KBM-7 (cell line): ENCODE measurements at places on chromosomes 2 and 18.
A peak's percentile ranks its signal among the peaks of the same experiment; 100 is the strongest.

GRCh38 chr2:208607694-208608093, 201.1 kb downstream of the PTH2R start:
- no peak for DNase-seq

GRCh38 chr2:43324259-43325106, 98.1 kb upstream of the ZFP36L2 start:
- DNase-seq: no peak

- no peak for DNase-seq
These were observed 34.6 kb upstream of the SP9 start for GRCh38 chr2:174300114-174300513.

GRCh38 chr2:30243231-30243630, 11.9 kb downstream of the LBH start:
- DNase-seq: no peak

DNA sequence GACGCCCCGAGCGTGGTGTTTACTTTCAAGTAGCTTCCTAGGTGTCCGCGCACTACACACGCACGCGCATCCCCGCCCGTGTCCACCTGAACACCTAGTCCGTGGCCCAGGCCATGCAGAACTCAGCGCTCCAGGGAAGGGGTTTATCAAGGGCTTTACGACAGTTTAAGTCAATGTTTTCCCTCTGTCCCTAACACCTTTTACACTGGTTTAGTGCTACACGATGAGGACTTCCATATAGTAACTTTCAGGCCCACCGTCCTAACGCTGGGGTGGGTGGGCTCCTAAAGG, 1.4 kb upstream of the BCL2 start:
- no peak for DNase-seq

DNA sequence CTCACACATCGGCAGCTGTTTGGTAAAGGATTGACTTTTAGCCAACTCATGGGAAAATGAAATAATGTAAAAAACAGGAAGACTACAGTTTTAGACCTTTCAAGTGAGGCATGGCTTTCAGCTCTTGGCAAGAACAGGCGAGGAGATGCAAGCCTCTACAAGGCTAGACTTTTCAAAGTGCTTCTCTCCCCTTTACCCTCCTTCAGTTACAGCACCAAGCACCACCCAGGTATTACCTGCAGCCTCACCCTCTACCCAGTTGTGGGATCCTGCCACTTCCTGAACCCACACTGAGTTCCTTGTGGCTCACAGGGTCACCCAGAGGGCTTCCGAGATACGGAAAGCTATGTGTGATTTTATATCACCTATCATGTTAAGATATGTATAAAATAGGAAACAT, 14.7 kb downstream of the UGT1A10 start:
- no peak for DNase-seq

GRCh38 chr2:3312576-3313345, 64.9 kb downstream of the EIPR1 start:
- DNase-seq: no peak

GRCh38 chr2:167048829-167049228, 160.5 kb downstream of the XIRP2 start:
- no peak for DNase-seq

DNA sequence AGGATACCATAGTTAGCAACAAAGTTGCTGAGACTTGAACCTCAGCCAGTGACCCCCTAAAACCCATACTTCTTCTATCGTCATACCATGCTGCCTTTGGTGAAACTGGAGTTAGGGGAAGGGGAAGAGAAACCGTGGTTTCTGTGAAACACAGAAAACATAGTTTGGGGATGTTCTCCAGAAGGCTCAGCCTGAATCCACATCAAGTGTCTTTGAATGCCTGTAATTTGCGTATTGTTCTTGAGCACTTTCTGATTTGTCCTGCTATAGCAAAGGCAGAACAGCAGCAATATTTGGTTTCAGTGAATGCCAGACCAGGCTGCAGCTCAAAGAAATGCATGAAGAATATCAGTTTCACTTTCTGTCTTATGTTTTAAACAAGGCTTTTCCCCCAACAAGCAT, 258.7 kb downstream of the TTC32 start:
- DNase-seq: no peak

GRCh38 chr2:225120186-225120585, 77.9 kb upstream of the DOCK10 start:
- DNase-seq: no peak

- DNase-seq: no peak
These were observed 585.4 kb downstream of the DSC3 start for GRCh38 chr18:30457156-30457555.

DNA sequence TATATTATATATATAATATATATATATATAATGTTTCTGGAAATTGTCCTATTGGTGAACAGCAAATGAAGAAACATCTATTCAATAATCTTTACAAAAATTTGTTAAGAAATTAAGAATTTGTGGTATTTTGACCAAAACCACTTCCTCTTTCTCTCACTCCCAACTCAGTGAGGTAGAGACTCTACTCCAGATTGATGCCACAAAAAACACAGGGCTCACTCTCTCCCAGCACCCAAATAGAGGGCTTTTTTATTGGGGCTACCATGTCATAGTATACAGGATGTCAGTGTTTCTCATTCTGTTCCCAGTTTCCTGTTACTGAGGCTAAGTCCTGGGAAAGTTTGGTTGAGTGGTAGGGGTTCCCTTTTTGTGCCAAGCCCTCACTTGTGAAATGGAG, 1155.4 kb downstream of the BCL11A start:
- DNase-seq: peak; percentile 50

- DNase-seq: no peak
These were observed 71.0 kb downstream of the NGEF start for GRCh38 chr2:232941912-232942594.

DNA sequence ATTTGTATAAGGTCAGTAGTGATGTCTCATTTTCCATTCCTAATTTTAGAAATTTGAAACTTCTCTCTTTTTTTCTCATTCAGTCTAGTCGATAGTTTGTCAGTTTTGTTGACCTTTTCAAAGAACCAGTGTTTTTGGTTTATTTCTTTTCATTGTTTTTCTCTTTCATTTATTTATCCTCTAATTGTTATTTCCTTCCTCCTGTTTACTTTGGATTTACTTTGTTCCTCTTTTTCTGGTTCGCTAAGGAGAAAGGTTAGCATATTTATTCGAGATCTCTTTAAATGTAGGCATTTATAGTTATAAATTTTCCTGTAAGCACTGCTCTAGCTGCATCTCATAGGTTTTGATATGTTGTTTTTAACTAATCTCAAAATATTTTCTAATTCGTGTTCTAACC, 65.1 kb upstream of the TXNDC2 start:
- no peak for DNase-seq

GRCh38 chr2:240290432-240291336, 144.8 kb upstream of the GPC1 start:
- no peak for DNase-seq

GRCh38 chr2:10493075-10493633, 45.0 kb upstream of the ODC1 start:
- no peak for DNase-seq

DNA sequence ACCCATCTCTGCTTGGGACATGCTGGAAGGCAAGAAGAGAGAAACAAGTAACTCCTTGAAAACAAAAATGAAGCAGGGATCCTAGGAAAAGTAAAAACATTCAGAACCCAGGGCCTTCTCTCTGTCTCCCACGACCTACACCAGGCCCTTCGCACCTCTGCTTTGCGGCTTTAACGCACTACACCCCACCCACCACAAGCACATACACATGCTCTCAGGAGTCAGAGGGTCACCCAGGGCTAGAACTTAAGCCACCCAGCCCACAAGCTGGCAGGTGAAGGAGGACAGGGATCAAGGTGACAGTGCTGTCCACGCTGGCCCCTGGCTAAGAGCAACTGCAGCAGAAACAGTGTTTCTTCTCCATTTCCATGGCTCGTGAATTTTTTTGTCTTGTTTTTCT, 72.2 kb downstream of the BCL11A start:
- DNase-seq: no peak

- no peak for DNase-seq
These were observed 46.7 kb downstream of the EN1 start for GRCh38 chr2:118800736-118801135.

GRCh38 chr2:85681372-85681763, 12.8 kb upstream of the GNLY start:
- no peak for DNase-seq

- peak; percentile 60 for DNase-seq
These were observed 48.1 kb downstream of the CYRIA start for GRCh38 chr2:16617282-16618266.

DNA sequence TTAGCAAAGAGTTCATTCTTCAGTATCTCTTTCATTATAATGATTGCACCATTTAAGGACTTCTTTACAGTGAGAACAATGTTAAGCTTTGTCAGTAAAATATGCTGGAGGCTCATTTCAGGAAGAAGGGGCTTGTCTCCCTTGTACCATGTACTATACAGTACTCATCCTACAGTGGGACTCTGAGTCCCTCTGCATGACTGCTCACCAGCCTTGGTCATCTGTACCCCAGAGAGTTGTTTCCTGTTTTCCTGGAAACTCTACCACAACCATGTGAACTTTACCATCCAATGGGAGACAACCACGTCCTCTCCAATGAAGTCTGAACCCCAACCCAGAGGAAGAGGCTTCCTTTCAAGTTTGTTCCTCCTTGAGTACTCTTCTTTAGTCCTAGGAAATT, 1171.1 kb upstream of the CRIM1 start:
- DNase-seq: peak; percentile 8

- peak; percentile 41 for DNase-seq
These were observed 43.5 kb upstream of the TMEM131 start for GRCh38 chr2:98039085-98039756.

DNA sequence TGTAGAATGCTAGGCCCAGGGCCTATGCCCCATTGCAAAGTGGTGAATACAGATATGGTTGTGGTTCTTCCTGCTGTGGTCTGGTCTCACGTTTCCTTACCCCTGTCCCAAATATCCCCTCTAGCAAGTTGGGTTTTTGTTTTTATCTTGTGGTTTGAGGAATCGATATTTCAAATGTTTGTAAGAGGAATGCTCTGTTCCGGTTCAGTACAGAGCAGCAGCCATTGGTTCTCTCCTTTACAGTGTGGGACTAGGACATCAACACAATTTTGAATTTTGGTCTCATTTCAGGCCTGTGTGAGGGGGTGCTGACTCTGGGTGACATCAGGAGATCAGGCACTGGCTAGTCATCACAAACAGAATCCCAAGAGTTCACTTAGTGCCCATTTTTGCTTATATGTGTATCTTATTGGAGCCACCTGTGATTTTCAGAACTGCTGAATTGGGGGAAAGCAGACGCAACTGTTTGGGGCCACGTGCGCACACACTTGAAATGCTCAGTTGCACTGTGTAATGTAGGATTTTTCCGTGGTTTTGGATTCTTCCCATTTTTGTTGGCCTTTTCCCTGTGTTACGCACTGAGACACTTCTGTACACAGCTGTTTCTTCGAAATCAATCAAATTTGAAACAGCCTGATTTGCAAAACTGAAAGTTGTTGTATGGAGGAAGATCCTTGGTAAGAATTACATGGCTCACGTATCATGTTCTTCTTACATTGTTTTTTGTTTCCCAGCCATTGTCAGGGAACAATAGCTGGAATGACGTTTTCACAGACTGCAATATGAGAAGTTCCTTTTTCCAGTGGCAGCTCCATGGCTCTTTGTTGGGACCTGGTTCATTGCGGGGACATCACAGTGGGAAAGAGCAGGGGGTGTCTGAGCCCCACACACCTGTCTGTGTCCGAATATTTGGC, 8.6 kb downstream of the SH3BP4 start:
- DNase-seq: peak; percentile 78

DNA sequence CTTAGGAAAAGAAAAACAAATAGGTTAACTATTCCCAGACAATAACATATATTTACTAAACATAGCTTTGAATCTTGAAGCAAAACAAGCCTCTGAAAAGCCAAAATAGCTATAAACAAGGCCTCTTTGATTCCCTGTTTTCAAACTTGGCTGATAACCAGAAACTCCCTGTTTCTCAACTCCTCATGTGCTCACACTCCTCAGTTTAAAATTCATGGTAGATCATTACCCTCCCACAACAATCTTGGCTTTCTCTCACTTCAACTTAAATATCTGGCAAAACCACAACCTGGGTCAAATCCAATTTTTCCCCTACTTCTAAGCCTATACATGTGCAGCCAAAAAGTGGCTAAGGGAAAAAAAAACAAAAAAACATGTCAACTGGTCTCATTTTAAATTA, 15.6 kb downstream of the SUCLG1 start:
- DNase-seq: no peak

DNA sequence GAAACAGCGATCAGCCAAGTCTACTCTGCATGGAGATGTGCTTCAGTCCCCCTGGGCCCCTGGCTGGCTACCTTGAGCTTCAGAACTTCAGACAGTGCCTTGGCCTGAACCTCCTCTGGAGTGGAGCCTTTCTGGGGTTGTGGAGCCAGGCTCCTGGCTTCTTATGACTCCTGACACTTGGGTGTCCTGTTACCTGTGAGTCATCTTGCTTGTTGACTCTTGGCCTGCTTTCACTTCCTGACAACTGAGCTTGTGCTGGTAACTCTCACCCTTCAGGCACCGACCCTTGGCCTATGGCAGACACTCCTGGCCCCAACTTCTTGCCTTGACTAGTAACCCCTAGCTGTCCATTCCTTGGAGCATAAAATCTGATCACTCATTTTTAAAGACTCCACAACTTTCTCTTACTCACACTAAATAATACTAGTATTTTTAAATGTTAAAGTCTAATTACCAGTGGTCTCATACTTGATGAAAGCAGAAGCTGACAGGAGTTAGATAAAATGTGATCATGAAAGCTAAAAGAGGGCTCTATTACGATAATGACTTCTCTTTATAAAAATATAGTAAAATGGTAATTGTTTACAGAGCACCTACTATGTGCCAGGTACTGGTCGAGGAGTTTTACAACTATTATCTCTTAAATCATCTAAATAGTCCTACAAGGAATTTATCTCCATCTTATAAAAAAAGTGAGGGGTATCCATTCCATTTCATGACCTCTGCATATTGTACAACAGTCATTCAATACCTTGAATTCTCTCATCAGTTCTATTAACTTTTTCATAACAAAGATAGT, 46.3 kb upstream of the VIT start:
- DNase-seq: no peak

- no peak for DNase-seq
These were observed 317.6 kb upstream of the SMIM21 start for GRCh38 chr18:75745147-75745546.

- DNase-seq: peak; percentile 33
These were observed 13.6 kb downstream of the PTPN18 start for GRCh38 chr2:130369311-130369964.

DNA sequence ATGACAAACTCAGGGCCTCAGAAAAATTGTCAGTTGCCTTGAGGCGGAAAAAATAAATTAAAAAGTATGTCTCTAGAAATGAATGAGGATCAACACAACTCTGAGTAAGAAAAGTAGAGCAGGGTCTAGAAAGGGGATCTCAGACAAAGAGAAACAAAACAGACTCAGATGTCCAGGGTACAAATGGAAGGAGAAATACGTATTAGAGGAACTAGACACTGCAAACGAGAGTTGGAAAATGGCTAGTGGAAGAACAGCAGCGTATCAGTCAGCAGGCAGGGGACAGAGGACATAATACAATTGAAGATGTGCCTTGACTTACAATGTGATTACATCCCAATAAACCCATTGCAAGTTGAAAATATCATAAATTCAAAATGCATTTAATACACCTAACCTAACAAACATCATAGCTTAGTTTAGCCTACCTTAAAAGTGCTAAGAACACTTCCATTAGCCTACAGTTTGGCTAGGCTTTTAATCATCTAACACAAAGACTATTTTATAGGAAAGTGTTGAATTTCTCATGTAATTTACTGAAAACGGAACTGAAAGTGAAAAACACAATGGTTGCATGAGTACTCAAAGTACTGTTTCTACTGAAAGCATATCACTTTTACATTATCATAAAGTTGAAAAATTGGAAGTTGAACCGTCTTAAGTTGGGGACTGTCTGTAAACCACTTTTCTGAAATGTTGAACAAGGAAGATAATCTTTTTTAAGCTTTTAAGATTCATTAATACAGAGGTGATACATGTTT, 182.8 kb downstream of the NBAS start:
- DNase-seq: no peak
